ENCODE measurements at places on chromosomes 2 and 18.

- DNase-seq: no peak
Measured at GRCh38 chr2:173719471-173719870, 245.7 kb downstream of the SP3 start.

- DNase-seq: peak; percentile 27
Measured at GRCh38 chr2:149586063-149586462, 1.5 kb downstream of the MMADHC start.

DNA sequence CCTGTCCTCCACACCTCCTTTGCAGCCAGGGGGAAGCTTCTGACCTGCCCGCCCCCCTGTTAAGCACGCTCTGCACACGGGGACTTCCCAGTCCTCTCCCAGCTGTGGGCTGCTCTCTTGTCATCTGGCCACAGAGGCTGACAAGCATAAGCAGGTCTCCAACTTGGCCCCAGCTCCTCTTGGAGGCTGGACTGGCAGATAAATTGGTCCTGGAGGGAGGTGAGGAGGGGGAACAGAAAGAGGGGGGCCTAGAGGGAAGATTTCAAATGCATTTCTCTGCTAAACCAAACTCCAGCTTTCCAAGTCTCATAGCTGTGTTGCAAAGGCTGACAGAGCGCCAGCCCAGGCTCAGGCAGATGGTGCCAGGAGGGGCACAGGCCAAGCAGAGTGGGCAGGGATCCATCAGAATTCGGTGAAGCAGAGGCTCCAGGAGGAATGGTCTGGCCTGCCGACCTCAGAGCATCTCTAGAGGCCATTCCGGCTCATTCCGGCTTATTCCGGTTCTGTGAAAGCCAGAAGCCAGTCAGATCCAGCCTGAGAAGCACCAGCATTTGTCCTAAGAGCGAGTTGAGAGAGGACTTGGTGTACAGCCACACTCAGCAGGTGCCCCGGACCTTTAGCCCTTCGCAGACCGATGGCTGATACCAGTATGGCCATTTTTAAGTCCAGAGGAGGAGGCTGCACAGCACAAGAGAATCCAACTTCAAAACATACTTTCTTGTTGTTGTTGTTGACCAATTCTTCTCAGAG is 508.9 kb upstream of the MYT1L start:
- DNase-seq: no peak

- no peak for DNase-seq
Measured at GRCh38 chr2:216083464-216084281, 2.0 kb downstream of the TMEM169 start.

DNA sequence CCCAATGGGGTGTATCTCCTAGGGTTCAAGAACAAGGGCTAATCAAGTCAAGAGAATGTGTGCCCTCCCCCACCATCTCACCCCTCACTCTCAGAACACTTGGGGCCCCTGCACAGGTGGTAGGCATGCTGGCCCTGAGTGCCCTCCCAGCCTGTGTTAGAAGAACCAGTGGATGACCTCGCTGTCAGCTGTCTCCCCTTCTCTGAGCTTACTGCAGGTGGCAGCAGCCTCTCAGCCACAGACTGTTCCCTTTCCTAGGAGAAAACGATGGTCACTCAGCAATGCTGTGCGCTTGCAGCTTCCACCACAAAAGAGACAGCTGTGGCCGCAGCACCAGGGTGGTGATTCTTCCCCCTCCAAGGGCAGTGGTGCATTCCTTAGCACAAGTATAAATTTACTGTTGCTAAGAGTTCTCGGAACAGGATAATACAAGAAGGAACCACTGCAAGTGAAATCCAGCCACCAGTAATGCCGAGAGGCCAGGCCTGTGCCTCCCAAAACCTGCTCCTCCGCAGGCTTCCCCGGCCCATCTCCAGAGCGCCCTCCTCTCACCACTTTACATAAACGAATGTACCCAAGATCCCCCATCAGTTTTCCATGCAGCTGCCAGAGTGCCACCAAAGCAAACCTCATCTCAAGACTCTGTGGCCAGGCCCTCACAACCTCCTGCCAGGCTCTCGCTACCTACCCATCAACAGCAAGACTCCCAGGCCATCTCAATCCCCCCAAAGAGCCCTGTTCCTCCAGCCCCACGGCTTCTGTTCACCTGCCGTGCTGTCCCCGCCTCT is 935 bp upstream of the RAMP1 start:
- peak; percentile 45 for DNase-seq

GRCh38 chr2:105309147-105309545 is 20.4 kb downstream of the TGFBRAP1 start:
- peak; percentile 3 for DNase-seq

DNA sequence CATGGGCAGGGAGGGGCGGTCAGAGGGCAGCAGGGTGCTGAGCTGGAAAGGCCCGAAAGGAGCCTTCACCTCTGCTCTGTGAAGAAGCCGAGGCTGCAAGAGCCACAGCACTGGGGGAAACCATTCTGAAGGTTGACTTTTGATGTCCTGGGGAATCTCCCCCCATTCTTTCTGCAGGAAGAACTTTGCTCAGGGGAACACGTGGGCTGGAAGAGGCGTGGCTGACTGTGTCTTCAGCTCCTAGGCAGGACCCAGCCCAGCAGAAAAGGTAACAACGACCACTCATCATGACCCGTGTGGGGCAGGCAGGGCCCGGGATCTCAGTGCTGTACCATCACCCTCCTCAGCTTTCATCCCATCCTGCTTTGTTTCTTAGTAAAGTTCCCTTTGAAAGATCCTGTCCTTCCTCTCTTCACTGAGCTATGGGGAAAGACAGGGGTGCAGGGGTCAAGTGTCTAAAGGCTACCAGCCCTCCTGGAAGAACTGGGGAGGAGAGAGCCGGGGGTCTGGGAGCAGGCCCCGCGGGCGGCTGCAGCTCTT is 312.7 kb downstream of the CELF4 start:
- DNase-seq: no peak

DNA sequence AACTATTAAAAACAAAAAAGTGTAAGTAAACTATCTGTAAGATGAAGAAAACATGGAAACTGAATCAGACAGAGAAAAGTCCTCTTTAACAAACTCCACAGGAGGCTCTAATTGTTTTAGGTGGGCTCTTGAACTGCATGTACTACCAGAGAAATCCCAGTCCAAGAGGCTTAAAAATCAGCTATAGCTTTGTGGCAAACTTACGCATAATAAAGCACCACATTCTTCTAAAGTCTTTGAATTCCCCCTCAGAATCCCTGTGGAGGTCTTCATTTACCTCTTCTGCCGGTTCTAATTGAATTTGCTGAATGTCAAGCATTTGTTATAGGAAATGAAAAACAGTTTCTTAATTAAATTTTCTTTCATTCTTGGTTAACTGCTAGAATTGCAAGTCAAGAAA is 40.8 kb downstream of the CHN1 start:
- no peak for DNase-seq

DNA sequence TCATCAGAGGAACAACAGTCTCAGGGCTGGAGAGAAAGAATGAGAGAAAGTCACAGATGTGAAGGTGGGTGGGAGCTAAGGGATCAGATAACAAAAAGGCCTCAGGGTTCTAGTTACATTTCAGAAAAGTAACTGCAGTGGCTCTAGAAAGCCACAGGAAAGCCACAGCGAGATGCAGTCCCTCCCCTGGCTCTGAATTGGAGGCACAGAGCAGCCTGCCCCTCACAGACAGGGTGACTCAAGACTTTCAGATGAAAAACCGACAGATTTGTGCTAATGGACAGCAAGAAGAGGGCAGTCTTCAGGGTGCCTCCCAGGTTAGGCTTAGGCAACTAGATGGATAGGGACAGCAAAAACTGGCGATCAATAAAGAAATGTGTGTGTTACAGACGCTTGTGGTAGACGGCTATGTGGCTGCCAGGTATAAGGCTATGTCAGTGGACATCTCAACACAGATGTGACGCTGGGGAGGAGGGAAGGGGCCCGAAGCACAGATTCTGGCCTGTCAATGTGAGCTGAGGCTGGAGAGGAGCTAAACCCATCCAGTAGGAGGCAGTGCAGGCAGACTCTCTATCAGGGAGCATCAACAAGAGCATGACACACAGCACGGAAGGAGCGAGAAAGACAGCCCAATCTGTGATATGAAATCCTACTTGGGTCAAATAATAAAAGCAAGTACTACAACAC is 26.2 kb downstream of the UNC50 start:
- peak; percentile 32 for DNase-seq

DNA sequence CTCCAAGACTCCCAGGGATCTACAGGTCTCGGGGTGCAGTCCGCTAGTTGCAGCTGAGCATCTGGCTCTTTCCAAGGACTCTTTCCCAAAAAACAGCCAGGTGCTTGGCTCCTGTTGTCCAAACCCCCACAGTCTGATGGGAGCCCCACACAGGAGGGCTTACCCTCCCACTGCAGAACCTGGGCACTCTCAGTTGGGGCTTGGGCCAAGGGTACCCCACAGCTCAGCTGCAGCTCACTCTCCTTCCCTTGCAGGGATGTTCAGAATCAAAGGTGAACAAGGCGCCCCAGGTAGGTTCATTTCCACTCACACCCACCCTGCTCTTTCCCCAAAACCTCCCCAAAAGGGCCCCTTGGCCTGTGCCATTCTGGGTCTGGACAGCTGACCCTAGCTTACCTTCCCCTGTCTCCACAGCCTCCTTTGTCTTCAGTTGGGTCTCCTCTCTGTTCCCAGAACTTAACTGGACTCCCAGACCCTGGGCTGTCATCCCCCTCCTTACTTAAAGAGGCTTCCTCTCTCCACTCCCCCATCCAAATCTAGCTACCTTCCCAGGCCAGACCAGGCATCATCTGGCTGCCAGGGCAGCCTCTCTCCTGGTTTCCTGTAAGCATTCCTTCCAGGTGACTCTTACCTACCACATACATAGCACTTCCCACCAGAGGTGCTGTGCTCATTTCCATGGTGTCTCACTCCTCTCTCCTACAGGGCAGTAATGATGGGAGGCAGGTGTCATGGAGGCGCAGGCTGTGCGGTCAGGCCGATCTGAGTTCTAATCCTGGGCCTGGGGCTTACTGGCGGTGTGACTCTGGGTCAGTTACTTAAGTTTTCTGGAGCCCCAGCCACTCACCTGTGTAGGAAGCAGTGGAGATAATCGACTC is 29.5 kb downstream of the MARCO start:
- DNase-seq: no peak

GRCh38 chr18:7668392-7668791 is 101.3 kb downstream of the PTPRM start:
- no peak for DNase-seq

DNA sequence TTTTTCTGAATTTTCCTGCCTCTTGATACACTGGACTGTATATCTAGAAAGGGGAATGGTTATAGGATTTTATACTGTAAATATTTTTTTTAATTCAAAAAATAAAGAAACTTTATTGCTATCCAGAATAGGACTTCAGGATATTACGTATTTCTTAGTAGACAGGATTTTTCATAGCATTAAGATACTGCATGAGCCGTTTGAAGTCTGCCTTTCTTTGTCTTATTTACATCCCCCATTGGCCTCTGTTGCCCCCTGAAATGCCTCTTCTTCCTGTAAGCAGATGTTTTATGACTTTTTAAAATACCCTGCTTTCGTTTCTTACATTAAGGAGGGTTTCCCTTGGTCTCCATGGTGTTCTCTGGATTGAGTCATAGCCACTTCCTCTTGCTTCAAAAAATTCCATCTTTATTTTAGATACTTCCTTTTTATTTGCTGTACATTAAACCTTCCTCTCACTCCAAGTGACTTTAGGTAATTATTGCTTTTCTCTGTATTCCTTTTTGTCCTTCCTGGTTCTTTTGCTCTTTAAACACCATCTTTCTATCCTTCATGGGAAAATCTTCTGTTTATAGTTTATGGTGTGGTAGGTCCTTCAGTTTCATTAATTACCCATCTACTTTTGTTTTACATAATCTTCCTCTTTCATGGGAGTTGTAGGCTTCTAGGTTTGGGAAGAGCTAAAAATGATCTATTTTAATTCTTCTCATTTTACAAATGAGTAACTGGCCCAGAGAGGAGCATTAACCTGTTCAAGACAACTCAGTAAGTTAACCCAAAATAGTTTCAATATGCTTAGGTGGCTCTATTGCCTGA is 72.6 kb downstream of the ZNF532 start:
- peak; percentile 1 for DNase-seq

GRCh38 chr2:241603686-241604085 is 33.3 kb downstream of the THAP4 start:
- DNase-seq: no peak

DNA sequence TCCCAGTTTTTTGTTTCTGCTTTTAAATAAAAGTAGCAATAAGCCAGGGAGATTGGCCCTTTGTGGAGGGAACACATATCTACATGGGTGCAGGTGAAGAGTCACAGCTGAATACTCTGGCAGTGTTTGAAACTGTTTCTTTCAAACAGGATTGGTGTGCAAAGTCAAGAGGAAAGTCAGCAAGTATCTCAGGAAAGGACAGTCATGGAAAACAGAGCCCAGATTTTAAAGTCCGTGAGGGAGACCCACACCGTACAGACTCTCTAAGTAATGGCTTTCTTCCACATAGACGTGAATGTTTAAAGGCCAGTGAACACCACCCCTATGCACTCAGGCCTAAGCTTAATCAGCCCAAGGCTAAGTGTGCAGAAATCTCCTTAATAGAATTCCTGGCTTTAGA is 95.3 kb downstream of the GFPT1 start:
- no peak for DNase-seq

GRCh38 chr2:208363485-208363884 is 43.1 kb upstream of the PTH2R start:
- DNase-seq: no peak

DNA sequence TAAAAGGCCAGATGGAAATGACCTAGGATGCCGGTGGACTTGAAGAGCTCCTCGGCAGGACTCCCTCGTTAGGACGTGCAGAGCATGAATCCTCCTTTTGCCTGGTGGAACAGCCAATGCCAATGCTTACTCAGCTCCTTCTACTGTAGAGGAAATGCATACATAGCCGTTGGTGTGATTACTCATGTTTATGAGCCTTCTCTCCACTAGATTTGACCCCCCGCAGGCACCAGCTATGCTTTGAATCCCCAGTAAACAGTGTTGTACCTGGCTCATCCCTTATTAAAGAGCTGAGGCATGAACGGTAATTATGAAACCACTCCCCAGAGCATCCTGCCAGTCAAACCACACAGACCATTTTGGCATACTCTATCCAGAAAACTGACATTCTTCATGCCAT is 172.8 kb downstream of the ANTXR1 start:
- DNase-seq: no peak
